ENCODE measurements at places on chromosomes 3 and 15.

GRCh38 chr15:100762913-100763834 is 116.5 kb upstream of the ALDH1A3 start:
- no peak for DNase-seq

GRCh38 chr3:21672303-21672702 is 78.7 kb downstream of the ZNF385D start:
- no peak for DNase-seq

GRCh38 chr3:177602601-177603147 is 405.4 kb upstream of the TBL1XR1 start:
- no peak for DNase-seq

GRCh38 chr3:80232760-80233159 is 465.0 kb upstream of the ROBO1 start:
- DNase-seq = no peak

- DNase-seq = no peak
Observed at GRCh38 chr3:113565555-113565954, 33.2 kb downstream of the SIDT1 start.

GRCh38 chr3:72427624-72428023 is 420.6 kb downstream of the SHQ1 start:
- no peak for DNase-seq

- no peak for DNase-seq
Observed at GRCh38 chr3:39056151-39056550, 4.3 kb downstream of the WDR48 start.

GRCh38 chr3:149180057-149180573 is 41.5 kb downstream of the CP start:
- DNase-seq = no peak

GRCh38 chr3:182886497-182886896 is 93.2 kb downstream of the ATP11B start:
- no peak for DNase-seq

DNA sequence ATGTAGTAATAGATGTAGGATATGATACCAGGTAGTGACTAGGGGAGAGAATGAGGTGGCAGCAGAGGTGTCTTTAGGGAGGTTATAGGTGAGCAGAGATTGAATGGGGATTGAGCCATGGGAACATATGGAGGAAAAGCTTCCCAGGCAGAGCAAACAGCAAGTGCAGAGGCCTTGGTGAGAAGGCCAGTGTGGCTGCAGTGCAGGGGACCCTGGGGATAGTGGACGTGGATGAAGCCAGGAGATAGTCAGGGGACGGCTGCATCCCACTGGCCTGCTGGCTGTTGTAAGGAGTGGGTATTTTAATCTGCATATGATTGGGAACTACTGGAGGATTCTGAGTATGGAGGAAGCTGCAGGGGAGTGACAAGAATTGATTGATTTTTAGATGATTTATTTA is 62.7 kb upstream of the TRAK1 start:
- DNase-seq = no peak

DNA sequence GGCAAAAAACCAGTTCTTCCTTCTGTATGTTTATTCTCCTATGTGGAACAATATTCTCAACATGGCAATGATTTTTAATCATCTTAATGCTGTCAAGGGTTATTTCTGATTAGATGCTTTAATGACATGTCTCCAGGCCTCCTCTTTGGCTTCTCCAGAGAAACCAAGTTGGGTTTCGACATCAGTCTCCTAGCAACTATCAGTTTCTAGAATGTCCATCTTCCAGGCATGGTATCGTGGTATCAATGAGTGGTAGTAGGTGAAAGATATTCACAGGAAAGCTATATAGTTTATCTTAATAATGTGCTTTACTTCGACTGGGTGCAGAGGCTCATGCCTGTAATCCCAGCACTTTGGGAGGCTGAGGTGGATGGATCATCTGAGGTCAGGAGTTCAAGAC is 128.5 kb downstream of the C3orf70 start:
- no peak for DNase-seq

DNA sequence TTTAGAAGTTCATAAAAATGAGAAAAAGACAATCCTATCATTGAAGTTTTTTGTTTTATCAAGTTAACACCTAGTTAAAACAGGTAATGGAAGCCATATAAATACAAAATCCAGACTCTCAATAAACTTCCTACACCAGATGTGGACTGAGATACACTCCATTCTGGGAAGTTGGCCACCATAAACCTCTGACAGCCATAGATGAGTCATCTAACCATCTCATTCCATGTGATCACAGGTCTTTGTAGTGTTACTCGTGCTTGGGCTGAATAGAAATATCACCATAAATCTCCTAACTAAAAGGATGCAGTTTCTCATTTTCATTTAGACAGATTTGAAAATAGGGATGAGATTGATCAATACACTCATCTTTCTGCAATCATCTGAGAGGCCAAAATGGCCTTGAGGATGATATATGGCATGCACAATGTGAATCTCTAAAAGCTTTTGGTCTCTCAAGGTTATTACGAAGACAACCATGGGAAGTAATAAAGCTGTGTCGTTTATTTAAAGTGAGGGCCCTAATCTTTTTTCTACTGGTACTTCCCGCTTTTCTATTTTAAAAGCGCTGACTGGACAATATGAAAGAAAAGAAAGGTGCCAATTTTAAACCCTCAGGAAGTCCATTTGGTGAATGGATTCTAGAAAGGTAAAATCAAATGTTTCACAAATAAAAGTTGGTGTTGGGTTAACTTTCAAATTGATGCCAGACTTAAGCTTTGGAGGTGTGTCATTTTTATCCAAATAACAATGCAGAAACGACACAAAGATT is 155.5 kb downstream of the POLR2M start:
- no peak for DNase-seq

DNA sequence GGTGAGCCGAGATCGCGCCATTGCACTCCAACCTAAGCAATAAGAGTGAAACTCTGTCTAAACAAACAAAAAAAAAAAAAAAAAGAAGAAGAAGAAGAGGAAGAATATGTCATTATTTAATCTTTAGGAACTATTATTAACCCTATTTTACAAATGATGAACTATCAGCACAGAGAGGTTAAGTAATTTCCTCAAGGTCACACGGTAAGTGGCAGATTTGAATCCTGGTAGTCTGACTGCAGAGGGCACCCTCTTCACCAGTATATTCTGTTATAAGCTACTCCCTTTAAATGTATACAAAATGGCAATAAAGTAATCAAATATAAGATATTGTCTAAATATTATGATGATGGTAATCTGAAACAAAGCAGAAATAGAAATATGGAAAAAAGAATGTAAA is 77.4 kb upstream of the HERC1 start:
- DNase-seq = no peak

DNA sequence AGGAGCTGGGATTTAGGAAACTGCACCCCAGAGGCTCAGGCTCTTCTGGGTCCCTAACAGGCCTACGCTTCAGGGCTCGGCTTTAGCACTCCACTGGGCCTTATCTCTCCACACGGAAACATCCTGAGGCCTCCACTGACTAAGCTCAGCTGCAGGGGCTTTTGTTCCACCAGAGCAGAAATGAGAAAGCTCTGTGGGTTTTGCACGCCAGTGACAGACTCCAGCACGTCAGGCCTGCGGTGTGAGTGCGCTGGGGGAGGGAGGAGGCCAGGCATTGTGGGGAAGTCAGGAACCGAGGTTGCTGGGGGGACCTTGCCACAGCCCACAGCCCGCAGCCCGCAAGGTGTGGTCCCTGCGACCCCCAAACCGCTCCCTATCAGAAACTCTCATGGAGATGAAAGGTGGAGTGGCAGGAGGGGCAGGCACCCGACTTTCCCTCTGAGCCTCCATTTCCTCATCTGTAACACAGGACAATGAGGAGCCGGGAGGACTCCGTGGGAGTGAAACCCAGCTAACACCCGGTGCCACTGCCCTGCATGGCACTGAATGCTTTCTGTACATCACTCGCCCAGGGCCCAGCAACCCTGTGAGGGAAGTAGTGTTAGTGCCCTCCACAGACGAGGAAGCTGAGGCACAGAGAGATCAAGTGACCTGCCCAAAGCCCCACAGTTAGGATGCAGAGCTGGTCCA is 106.5 kb downstream of the TPRA1 start:
- no peak for DNase-seq

GRCh38 chr3:141431411-141432378 is 55.1 kb upstream of the RASA2 start:
- no peak for DNase-seq

GRCh38 chr15:27770086-27770607 is 329.0 kb downstream of the OCA2 start:
- DNase-seq = no peak

DNA sequence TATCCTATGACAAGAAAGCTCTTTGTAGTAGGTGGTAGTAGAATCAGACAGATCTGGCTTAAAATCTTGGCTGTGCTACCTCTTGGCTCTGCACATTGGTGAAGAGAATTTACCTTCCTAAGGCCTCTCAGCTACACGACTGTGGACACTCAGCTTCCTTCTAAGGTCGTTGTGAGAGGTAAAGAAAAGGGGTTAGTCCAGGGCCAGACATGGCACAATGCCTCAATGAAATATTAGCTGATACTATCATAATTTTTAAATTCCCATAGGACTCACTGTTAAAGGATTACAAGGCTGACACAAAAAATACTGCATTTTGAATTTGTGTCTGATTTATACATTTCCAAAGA is 80.4 kb downstream of the IGF1R start:
- DNase-seq = no peak

- DNase-seq = no peak
Observed at GRCh38 chr3:10339376-10339955, 18.6 kb upstream of the SEC13 start.

DNA sequence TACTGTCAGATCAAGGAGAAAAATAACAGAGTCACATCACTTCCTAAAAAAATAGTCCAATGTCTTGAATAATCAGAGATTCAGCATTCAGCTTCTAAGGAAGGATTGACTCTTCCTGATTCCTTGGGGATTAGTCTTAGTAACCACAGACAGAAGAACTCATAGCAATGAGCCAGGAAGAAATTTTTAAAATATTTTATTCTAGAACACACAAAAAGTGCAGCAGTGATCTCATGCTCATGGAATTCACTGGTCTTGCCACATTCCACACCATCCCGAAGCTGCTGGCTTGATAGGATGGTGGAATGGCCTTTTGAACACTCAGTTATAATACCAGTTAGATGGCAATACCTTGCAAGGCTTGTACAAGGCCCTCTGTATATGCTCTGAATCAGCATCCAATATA is 43.0 kb upstream of the ABI3BP start:
- DNase-seq = no peak

All from activated CD8-positive, alpha-beta memory T cell treated with anti-CD3 and anti-CD28 coated beads for 1 hour (primary cell).